ENCODE measurements at places on chromosomes 12 and 14.
A peak's percentile ranks its signal among the peaks of the same experiment; 100 is the strongest.

GRCh38 chr14:51914310-51914709, 53.9 kb downstream of the GNG2 start:
- no peak for DNase-seq

GRCh38 chr14:104870368-104871144, 5.5 kb downstream of the CEP170B start:
- no peak for DNase-seq

- DNase-seq, result no peak
Measured at GRCh38 chr12:5746036-5746908, 198.8 kb downstream of the ANO2 start.

DNA sequence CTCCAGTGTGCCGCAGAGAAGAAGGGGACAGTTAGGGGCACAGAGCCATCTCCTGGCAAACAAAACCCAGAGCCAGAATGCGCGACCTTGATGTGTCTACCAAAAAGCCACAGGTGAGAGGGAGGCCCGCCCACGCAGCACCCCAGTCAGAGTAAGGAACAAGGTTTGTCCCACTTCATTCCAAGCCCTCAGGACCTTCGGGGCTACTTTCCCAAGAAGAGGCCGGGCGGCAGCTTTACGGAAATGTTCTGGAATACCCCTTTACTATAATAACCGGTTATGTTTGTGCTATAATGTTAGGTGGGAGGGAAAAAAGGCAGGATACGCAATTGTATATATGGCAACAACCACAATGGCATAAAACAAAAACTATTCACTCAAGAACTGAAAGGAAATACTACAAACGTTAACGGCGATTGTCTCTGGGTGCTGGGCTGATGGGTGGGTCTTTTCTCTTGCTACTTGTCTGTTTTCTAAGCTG, 12.3 kb downstream of the CCDC88C start:
- no peak for DNase-seq

DNA sequence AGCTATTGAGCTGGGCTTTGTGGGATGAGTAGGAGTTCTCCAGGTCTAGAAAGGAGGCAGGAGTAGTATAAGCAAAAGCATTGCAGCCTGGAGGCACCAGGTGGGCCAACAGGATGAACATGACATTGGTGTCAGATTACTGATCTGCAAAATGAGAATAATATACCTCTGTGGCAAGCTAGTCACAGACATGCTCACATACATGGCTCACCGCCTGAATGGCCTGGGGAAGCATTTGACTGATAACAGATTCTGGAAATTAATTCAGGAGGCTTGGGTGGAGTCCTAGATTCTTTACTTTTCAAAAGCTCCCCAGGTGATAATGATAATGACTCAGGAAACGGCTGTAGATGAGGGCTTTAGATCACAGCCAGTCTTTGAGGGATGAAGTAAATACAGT, 709 bp downstream of the TCL1B start:
- DNase-seq, result no peak

GRCh38 chr12:108169708-108170107, 40.6 kb downstream of the WSCD2 start:
- no peak for DNase-seq

- no peak for DNase-seq
Measured at GRCh38 chr14:85293612-85294234, 236.2 kb upstream of the FLRT2 start.

DNA sequence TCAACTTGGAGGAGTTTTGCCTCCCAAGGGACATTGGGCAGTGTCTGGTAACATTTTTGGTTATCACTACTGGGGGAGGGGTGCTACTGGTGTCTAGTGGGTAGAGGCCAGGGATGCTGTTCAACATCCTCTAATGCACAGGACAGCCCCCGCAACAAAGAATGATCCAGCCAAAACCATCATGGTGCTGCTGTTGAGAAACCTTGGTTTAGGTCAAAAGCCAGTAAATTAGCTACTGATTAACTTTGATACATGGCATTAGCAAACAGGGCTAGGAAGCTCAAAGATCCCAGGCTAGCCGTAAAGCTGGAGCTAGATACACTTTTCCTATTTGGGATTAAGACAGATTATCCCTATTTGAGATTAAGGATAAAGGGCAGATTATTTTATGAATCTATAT, 8.8 kb downstream of the ALKBH2 start:
- DNase-seq, result no peak

DNA sequence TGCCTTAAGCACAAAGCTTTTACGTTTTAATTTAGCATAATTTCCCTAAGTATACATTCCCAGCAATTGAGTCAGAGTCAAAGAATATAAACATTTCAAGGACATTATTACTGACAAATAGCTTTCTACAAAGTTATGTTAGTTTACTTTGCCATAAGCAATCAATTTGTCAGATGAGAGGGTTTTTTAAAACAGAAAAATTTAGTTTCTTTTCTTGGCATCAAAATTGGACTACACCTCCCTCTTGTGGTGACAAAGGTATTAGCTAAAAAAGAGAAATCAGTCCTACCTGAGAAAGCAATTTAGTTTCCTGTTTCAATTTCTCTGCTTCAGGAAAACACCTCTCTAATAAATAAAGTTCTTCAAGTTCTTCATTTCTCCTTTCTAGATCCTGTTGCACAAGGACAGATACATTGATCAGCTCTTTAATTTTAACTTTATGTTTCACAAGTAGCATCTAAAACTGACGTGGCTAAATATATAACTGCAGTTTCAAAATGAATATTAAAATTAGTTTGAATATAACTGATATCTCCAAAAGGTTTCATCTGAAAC, 39.9 kb downstream of the DNAI7 start:
- peak; percentile 53 for DNase-seq

- no peak for DNase-seq
Measured at GRCh38 chr12:90299666-90300065, 591.0 kb upstream of the ATP2B1 start.

DNA sequence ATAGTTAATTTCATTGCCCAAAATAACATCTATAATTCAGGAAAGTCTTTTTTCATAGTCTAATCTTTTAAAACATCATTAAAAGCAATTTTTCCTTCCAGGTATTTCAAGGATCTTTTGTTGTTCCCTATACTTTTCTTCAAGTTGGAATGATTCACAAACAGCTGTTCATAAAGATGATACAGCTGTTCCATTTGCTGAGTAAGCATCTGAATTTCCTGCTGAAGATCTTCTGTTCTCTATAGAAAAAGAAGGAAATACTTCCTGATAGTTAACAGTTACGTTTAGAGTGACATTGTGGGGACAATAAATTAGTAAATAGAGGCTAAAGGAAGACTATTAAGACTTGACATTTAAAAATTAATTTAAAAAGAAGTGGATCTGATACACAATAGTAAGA, 30.3 kb upstream of the ESR2 start:
- no peak for DNase-seq

GRCh38 chr14:76640923-76641395, 120.3 kb upstream of the VASH1 start:
- no peak for DNase-seq

- DNase-seq, result no peak
Measured at GRCh38 chr14:94114589-94115057, 4.1 kb downstream of the IFI27 start.

DNA sequence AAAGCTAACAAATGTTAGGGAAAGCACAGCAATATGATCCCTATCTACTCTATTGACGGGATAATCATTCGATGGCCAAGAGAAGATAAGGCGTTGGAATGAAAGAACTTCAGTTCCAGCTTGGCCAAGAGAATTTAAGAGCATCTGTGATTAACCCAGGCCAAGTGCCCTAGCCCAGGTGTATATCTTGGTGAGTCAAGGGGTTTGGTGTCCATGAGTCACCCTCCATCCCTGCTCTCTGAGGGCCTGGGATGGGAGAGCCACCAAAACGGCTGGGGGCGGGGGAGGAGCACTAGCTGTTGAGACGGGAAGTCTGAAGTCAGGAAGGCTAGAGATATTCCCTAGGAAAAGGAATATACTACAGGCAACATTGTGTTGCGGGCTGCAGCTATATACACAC, 13.0 kb downstream of the TBPL2 start:
- no peak for DNase-seq

DNA sequence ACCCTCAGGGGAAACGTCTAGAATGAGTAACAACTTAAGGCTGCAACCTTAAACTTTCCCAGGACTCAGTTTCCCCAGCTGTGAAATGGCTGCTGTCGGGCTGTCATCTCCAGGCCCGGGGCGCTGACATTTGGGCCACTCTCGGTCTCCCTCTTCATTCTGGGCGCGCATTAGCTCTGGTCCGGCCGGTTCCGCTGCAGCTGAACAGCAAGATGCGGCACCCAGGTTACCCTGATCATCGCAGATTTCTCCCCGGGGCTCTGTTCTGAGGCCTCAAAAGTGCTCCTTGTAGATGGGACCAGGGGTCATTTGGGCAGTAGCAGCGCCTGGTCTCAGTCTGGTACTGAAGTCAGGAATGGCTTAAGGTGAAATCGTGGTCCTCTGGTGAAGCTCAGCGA, 890 bp upstream of the BCL7A start:
- no peak for DNase-seq

GRCh38 chr12:65977384-65977783, 153.1 kb downstream of the HMGA2 start:
- DNase-seq, result no peak

DNA sequence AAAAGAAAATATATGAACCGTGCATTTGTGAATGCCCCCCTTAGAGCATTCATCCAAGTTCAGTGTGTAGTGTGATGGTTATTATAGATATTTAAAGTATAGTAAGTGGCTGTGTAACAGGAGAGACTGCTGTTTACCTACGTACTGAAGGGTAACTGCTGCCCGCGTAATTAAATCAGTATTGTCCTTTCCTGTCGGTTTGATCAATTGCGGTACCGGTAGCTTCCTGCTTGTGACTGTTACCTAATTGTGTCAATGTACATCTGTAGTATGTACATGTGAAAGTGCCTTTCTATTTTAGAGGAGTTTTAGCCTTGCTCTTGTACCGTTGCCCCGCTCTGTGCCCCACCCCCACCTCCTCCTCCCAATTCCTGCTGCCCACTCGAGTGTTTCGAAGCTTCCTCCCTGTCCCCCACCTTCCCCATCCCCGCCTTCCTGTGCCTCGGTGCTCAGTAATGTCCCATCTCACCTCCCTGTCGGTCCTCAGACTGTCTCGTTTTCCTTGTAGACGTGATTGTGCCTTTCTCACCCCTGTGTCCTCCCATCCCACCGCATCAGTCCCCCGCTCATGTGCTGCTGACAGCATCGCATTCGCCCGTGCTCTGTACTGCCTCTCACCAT, 75.0 kb downstream of the KICS2 start:
- no peak for DNase-seq
